ENCODE measurements at places on chromosomes 5 and 9.

- no peak for DNase-seq
Observed at GRCh38 chr9:3480353-3480655, 45.5 kb downstream of the RFX3 start.

DNA sequence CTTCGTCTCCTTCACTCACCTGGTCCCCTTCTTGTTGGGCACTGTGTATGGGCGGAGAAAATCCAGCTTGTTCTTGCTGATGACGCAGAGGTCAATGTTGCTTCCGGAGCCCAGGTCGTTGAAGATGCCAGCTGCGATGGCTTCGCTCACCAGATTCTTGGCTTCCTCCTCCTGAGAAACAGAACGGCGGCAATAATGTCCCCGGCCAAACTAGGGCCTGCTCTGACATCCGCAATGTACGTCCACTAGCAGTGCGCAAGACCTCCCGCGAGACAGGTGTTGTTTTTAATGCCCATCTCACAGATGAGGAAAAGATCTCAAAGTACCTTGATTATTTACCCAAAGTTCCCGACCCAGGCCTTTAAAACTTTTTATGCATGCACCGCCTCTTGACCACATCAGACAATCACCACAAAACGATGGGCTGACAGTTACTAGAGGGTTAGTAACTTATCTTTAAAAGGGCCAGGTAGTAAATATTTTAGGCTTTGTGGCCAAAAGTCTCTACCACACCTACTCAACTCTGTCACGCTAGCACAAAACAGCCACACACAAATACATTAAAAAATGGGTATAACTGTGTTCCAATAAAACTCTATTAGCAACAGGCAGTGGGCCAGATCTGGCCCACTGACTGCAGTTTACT is 58.4 kb downstream of the PSMB7 start:
- no peak for DNase-seq

- no peak for DNase-seq
Observed at GRCh38 chr5:169744336-169744735, 107.3 kb downstream of the DOCK2 start.

DNA sequence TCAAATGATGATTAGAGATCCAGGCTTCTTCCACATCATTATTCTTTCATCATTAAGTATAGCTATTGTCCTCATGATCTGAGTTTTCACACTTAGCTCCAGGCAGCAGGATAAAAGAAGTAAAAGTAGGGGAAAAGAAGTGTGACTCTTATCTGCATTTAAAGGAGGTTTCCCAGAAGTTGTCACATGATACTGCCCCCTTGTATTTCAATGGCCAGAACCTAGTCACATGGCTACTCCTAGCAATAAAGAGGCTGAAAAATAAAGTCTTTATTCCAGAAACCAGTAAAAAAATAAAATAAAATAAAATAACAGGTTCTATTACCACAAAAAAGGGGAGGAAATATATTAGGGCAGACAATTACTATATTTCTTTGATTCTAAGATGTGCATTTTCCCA is 5.3 kb upstream of the NDUFS4 start:
- no peak for DNase-seq

GRCh38 chr5:130992095-130992494 is 173.0 kb downstream of the HINT1 start:
- DNase-seq = no peak

- DNase-seq = no peak
Observed at GRCh38 chr9:25864509-25864908, 186.3 kb upstream of the TUSC1 start.

DNA sequence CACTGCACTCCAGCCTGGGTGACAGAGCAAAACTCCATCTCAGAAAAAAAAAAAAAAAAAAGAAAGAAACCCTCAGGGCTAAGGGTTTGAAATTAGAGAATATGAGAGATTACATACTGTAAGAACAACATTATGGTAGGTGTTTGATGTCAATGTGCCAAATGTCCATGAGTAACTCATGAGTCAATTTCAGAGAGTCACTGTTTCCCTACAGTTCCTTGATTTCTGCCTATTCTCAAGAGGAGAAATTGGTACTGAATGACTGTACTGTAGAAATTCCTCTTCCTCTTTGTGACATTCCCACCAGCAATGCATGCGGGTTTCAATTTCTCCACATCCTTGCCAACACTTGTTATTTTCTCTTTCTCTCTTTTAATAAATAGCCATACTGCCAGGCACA is 35.2 kb downstream of the MARVELD2 start:
- DNase-seq = no peak

GRCh38 chr9:87787735-87788134 is 61.8 kb downstream of the CTSL start:
- no peak for DNase-seq

GRCh38 chr5:152607401-152608160 is 202.5 kb upstream of the NMUR2 start:
- DNase-seq = no peak

GRCh38 chr9:95211028-95211427 is 106.5 kb downstream of the FANCC start:
- no peak for DNase-seq

GRCh38 chr5:31268256-31268655 is 74.8 kb downstream of the CDH6 start:
- no peak for DNase-seq

DNA sequence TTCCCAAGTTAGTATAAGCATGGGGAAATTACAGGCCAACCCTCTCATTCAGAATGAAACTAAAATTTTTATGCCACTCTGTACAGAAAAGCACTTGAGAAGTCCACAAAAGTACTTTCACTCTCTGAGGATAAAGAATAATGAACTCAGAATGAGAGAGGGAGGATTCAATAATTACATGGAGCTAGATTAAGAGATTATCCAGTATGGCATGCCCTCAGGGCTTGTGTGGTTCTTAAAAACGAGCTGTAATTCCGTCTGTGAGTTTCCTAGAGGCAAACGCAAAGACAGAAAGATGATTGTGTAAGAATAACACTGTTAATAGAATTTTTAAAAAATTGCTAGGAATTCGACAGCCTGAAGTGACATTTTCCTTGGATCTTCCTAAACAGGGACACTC is 126.8 kb upstream of the PTCH1 start:
- no peak for DNase-seq

DNA sequence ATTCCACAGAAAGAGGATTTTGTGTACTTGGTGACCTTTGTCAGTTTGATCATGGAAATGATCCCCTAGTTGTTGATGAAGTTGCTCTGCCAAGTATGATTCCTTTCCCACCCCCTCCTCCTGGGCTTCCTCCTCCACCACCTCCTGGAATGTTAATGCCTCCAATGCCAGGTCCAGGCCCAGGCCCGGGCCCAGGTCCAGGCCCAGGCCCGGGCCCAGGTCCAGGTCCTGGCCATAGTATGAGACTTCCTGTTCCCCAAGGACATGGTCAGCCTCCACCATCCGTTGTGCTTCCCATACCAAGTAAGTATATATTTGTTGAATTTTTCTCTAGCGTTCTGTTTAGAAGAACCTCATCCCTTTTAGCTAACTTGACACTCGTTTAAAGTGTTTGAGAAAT is 30.0 kb downstream of the RBM27 start:
- no peak for DNase-seq

GRCh38 chr5:82513738-82514137 is 235.6 kb upstream of the RPS23 start:
- DNase-seq = no peak

DNA sequence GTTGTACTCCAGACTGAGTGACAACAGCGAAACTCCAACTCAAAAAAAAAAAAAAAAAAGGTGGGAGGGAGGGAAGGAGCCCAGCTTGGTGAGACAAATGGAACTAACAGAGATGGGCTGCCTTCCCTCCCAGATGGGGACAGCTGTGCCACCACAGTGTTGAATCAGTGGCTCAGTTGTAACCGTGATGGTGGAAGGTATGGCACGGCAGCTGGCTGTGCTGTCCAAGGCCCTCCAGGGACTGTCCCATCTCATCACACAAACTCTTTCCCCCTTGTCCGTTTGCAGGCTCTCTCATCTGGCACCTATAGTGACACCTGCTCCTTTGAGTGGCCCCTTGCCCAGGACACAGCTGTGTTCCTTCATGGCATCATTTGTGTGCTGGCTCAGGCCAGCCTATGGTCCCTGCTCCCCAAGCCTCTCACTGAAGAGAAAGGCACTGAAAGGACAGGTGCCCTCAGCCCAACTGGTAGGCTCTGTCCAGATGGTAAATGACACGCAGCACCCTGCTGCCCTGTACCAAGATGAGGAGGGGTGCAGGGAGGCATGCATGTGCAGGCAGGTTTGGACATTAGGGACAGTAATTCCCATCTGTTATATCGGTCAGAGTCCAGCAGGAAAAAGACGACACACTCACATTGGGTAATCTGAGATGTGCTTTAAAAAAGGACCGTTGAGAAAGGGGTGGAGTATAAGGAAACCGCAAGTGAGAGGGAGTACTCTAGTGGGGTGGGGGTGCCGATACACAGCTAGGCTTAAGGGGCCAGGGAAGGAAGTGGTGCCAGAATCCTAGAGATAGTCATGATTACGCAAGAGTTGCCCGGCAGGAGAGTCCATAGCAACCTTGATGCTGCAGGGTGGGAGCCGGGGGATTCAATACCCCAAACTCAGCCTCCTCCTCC is 4.3 kb downstream of the SMIM33 start:
- no peak for DNase-seq

- DNase-seq = no peak
Observed at GRCh38 chr9:13943176-13943575, 370.8 kb downstream of the NFIB start.

GRCh38 chr5:122295138-122295537 is 16.9 kb upstream of the SNCAIP start:
- no peak for DNase-seq

DNA sequence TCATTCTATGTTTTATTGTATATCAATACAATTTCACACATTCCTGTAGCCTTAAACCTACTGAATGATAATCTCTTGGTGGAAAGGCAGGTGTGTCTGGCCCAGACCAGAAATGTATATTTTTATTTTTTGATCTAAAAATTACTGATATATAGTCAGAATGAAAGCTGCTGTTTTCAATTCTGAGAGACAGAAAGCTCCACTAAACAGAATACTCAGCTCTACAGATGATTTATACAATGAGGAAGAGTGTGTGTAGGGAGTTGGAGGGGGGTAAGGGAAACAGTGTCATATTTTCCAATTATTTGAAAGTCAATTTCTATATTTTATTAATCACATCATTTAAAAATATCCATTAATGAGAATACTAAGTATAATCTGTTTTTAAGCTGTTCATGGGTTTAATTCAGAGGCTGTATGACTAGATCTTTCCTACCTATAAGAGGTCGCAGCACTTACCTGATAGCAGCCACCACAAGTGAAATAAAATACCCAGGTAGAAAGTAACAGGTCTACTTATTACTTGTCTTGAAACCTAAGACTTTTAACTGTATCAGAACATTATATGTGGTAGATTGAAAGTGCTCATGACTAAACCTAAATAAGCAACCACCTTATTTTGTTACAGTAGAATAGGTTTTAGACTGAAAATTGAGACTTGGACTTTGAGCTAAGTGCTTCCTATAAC is 183.4 kb downstream of the TMC1 start:
- no peak for DNase-seq

- no peak for DNase-seq
Observed at GRCh38 chr9:79221084-79221483, 350.7 kb upstream of the TLE4 start.

DNA sequence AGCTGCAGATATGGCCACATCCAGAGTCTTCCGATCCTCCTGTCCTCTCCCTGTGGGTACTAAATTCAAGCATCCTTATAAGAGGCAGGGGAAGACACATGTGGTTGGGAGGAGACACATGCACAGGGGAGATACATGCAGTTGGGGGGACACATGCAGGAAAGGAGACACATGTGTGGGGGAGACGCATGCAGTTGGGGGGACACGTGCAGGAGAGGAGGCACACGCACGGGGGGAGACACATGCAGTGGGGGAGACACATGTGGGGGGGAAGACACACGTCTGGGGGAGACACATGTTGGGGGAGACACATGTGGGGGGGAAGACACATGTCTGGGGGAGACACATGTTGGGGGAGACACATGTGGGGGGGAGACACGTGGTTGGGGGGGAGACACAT is 21.2 kb upstream of the OLFM1 start:
- no peak for DNase-seq

DNA sequence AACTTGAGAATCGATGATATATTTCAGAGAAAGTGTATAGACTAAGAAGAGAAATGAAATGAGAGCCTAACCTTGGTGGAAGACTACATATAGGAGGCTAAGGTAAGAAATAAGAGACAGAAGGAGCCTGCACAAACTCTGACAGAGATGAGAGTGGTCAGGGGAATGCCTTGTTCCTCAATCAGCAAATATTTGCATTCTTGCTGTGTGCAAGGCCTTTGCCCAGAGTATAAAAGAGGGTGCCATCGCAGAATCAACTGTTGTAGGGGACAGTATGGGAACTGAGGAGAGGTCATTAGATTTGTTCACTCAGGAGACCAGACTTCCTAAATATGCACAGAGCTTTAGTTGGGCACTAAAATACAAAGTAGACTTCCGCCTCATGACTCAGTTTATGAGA is 137.2 kb downstream of the ATG10 start:
- no peak for DNase-seq

DNA sequence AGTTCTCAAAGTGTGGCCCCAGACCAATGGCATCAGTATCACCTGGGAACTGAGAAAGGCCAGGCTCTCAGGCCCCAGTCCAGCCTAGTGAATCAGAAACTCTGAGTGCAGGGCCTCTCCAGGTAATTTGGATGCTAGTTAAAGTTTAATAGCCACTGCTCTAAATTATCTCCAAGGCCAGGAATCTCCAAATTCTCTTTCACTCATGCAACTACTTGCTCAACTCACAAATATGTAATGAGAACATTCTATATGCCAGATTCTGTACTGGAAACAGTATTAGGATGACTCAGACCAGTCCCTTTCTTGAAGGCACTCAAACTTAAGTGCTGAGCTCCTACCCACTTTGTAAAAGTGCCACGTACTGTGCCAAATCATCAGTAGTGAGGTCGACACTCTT is 84.6 kb downstream of the PAPPA start:
- no peak for DNase-seq

DNA sequence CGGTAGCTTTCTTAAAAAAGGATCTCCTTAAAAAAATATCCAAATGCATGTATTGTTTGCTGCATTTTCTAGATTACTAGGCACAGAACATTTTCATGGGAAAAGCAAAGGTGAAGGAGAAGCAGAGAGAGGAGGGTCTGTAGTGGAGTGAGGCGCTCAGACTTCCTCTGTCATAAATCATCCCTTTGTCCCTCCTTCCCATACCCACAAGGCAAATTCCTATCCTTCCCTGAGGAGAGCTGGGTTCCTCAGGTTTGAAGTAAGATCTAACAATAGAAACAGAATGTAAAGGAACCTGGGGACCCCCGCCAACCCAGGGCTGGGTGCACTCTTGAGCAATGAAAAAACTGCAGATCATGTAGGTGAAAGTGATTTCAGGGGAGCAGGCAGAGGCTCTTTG is 149.2 kb upstream of the ANKH start:
- DNase-seq = no peak

GRCh38 chr9:100394032-100394695 is 32.8 kb upstream of the MSANTD3 start:
- no peak for DNase-seq

DNA sequence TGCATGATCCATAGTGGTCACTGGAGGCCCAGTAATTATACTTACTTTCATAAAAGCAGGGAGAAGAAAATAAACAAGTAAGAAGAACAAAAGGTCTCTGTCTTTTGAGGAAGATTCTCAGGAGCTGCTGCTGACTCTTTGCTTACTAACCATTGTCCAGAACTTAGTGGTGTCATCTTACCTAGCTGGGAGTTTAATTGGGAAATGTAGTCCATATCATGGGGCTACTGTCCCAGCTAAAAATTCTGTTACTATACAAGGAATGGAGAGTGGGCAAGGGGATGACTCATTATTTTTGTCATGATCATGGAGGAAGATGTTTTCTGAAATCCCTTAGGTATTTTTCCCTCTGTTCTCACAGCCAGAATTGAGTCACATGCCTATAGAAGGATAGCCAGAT is 639.3 kb downstream of the MTRR start:
- DNase-seq = no peak

Measured in naive B cell (primary cell).